CD4-positive, alpha-beta T cell treated with Interleukin-21 for 1 hour (primary cell): ENCODE measurements at places on chromosomes 2 and 18.

DNA sequence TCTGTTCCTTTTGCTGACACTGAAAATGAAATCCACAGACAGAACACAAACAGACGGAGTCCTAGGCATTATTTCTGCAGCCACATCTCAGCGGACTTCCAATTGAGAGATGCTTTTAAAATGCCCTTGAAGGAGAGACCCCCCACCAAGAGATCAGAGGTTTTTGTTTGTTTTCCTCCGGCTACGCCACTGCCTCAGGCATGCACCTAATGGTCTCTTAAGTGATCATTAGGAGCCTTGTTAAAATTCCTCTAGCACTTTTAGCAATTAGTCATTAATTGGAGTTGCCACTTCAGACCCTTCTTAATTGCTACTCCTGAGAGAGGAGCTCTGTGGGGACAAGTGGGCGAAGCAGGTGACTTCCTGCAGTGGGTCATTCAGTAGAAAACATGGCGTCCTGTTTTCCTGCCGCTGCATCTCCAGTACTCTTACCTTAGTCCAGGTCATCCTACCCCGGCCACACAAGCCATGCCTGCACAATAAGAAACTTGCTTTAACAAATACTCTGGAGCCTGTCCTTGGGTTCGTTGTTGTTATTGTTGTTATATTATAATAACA is 257.7 kb upstream of the CHAC2 start:
- no peak for DNase-seq

DNA sequence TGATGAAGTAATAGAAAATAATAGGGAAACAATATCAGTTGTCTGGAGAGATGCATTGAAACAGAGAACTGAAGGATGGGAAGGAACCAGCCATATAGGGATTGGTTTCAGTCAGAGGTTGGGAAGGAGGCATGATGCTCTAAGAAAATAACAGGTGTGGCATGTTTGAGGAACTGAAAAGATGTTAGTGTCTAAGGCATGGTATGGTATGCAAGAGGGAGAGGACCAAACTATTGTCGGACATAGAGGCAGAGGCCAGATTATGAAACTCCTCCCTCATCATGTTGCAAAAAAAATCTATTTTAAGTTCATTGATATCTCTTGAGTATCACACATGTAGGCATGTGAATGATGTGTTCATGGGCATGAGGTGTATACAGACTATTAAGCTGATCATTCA is 48.9 kb upstream of the EMILIN2 start:
- no peak for DNase-seq

DNA sequence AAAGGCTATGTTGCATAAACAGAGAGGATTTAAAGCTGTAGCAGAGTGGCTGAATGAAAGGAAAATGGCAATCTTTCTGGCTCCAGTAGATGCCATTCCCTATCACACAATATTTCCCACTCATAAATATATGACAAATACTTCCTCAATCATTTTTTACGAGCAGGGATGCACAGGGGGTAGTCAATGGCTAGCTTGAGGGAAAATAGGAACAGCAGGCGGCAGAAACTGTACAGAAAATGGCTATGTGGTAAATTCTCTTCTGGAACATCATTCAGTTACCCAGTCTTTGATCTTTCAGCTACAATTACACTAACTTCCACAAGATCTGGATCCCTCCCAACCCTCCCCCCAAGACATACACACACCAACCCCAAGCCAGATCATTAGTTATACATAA is 127.2 kb downstream of the OLA1 start:
- DNase-seq: no peak

DNA sequence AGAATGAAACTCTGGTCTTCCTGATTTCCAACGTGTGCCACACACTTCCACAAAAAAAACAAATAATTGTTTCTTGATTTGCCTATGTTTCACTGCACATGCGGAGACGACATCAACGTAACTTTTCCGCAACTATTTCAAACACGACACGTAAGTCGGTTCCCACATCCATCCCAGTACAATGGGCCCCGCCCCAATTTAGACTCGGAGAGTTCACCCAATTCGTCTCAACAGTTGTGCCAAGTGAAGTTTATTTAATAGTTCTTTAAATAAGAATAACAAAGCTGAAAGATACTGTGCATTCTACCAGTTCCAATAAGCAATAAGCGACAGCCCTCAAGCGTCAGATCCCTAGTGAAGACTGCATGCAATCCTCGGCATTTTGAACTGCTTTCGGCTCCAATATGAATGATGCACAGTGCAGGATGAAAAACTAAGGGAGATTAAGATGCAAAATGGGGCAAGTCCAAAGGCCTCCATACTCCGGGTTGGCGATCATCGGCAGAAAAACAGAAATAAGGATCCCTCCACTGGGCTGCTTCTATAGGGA is 664 bp downstream of the CCT4 start:
- DNase-seq: peak; percentile 40

- no peak for DNase-seq
These were observed 18.9 kb upstream of the ST3GAL5 start for GRCh38 chr2:85907671-85908157.

DNA sequence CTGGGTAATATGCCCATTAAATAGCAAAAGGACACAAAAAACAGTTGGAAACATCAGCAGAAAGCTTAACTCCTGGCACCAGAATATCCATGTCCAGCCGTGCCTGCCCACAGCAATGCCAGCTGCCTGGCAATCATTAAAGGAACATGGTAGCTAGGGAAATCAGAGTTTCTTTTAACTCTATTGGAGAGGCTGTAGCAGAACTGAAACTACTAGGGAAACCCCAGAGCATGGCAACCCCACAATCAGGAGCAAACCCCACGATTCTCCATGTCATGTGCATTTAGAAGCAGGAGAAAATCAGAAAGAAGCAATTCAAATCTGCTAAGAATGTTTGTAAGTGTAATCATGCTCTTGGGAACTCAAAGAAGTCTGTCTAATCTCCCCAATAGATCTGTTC is 409.0 kb upstream of the SMIM21 start:
- DNase-seq: no peak

- DNase-seq: no peak
These were observed 61.0 kb upstream of the TMEM87B start for GRCh38 chr2:111994042-111994441.

GRCh38 chr2:110680709-110681108 is 2.8 kb upstream of the BUB1 start:
- no peak for DNase-seq

- peak; percentile 29 for DNase-seq
These were observed 9.3 kb upstream of the THADA start for GRCh38 chr2:43605079-43605655.

DNA sequence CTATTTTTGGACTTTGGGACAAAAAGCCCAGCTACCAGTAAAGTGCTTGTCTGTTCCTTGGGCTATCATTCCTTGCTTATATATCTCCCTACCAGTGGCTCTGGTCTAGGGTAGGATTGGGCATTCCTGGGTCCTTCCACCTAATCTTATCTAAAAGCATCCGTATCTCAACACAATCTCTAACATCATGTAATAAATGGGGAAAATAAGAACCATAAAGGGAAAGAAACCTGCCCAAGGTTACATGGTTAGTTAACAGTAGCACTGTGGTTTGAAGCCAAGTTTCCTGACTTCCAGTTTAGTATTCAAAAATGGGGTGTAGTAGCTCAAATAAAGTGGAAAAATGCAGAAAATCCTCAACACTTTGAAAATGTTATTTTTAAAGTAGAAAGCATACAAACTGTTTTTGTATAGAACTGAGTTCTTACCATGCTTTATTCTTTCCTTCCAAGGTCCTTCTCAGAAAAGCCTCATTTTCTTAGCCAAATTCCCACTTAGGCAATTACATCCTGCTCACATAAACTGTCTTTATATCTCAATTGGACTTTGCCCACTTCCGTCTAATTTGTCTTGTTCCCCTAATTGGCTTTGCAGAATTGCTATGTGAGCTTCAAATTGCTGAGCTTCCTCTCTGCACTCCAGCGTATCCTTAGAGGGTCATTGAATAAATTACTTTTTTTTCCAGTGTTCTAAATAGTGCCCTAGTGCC is 273.1 kb upstream of the UBE2E3 start:
- DNase-seq: no peak

DNA sequence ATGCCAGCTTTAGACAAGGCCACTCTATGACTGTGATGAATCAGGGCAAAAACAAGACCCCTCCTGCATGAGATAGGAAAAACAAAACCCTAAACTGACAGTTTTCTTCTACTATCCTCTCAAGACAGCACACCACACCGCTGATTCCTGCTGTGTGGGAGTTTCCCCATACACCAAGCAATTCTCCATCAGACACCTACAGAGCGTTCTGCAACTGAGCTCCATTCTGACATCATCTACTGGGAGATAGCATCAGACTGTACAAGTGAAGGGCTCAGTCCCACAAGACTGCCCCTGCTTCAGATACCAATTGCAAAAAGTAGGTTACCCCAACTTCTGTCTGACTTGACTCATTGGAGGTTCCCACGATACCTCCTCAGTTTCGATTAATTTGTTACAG is 130.6 kb downstream of the TSN start:
- DNase-seq: no peak

GRCh38 chr2:24658531-24659202 is 134.5 kb downstream of the PTRHD1 start:
- no peak for DNase-seq

DNA sequence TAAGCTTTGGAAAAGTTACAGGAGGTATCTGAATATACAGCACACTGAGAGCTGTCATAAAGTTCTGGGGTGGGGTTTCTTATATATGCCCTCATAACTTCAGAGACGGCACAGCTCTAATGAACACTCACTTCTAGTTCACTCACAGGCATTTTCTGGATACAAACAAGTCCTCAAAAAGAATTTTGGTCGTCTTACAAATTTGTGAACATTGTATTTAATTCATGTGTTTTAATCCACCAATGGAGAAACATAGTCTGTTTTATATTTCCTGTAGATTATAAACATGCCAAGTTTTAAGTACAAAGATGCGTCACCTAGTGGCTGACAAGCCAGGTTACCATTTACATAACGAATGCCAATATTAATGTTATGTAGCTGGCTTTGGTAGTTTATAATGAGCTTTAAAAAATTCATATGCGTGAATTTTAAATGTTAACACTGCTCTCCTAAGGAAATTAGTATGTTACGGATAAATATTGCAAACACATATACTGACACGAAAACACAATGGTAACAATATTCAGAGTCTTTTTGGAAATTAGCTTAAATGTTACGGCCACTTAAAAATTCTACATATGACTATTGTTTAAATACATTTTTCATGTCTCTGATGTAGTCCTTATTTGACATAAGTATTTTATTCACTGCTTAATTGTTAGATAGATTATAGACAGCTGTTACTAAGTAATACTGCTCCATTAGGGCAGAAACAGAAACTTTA is 2.5 kb downstream of the COL3A1 start:
- no peak for DNase-seq

GRCh38 chr18:55550471-55550870 is 37.5 kb downstream of the TCF4 start:
- no peak for DNase-seq

DNA sequence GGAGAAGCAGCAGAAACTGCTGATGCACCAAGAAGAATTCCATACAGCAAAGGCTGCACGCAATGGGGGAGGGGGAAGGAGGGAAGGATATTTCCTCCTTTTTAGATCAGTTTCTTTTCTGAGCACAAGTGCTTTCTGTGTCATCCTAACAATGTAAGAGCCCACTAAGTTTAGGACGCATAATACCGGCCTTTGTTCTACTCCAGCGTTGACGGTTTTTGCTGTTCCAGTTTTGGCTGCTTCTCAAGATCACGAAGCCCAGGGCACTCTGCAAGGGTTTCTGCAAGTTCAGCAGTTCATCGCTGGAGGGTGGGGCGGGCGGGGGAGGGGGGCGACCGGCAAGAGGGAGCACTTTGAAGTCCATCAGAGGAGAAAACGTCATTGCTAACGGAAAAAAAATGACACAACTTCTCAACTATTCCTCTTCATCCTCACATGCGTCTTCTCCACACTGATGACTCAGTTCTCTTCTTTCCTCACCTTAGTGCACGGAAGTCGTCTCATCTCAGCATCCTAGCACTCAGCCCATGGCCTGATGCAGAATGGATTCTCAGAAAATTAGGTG is 8.7 kb downstream of the FAM178B start:
- peak; percentile 10 for DNase-seq

DNA sequence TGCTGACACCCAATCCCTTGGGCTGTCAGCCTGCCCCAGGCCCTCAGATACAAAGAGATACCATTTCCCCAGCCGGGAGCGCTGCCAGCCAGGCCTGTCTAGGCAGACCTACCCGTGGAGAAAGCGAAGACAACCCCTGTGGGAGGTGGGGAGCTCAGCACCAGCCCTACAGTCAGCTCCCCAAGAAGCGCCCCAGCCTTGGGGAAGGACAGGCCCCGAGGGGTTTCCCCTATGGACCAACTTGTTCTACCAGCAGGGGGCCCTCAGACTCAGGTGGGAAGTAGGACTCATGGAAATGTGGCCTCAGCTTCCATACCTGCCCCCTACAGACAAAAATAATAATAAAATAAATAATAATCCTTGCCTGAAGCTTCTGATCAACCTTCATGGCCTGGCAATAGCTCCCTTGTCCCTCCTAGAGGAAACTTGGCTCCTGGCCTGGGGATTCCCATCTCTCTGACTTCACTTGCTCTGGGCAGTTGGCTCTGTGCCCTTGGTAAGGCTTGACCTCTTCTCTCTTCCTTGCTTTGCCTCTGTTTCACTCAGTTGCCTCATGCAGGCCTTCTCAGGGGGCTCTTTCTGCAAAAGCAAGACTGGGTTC is 7.0 kb downstream of the SLC35F6 start:
- peak; percentile 45 for DNase-seq

DNA sequence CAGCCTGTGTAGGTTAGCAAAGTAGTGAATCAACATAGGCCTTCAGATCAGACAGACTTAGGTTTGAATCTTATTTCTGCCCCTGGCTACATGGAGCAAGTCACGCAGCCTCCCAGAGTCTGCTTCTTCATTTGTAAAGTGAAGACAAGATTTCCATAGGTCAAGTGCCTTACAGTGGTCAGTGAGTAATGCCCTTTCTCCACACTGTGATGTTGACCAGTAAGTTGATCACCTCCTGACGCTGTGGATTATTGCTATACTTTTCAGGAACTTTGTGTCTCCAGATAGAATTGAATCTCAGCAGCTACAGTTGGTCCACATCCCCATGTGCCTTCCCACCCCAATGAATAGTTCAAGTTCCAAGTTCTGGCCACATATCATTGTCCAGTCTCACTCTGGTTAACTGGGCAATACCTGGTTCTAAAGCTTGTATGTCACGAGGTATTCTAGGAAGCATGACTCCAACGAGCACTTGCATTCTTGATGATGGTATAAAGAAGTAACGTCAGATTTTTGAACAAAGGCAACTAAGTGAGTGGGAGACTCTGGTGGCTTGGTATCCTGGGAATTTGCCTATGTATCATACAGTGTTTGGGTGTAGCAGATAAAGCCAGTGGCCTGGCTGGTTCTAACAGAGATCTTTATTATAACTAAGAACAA is 2.1 kb upstream of the CLIP4 start:
- DNase-seq: no peak
